ENCODE measurements at places on chromosomes 1 and 21.
A peak's percentile ranks its signal among the peaks of the same experiment; 100 is the strongest.

DNA sequence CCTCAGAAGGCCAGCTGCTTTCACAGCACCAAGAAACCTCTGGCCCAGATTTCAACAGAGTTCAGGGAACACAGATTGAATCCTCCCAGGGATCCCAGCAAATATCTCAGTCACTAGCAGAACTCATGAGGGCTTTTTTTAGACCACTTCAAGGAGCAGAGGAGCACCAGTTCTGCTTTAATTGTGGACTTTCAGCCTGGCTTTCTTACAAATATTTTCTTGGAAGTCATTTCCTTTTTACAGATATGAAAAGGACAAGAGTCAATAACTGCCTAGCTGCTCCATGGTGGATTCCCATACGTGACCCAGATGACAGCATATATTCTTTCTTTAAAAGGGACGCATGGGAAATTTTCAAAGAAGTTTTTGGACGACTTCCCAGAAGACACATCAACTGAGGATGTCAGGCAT is 6.4 kb upstream of the LRRC8B start:
- DNase-seq: peak; percentile 24

DNA sequence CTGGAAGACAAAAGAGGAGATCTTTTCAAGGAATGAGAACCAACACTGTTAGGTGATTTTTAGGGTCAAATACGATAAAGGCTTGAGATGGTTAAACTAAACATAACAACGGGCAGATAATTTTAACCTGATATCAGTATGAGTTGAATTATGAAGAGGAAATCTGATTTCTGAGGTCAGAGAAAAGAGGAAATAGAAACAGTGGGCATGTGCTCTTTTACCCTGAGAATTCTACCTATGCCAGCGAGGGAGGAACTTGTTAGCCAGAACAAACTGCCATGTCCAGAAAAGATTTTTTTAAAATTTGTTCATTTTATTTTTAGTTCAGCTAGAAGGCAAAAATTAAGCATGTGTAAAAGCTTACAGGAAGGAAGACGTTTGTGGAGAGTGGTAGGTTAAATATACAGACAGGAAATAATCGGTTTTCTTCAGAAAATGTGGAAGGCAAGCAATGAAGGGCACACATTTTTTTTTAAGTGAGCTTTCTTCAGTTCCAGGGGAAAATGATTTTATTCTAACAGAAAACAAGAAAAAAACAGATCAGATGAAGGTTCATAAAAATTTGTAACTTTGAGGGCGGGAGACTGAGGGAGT is 1745.3 kb downstream of the MRPL39 start:
- no peak for DNase-seq

- no peak for DNase-seq
Observed at GRCh38 chr1:64488862-64489261, 18.9 kb downstream of the CACHD1 start.

GRCh38 chr1:215731699-215732098 is 164.6 kb downstream of the KCTD3 start:
- no peak for DNase-seq

GRCh38 chr1:243477731-243478290 is 222.0 kb downstream of the SDCCAG8 start:
- DNase-seq: no peak

DNA sequence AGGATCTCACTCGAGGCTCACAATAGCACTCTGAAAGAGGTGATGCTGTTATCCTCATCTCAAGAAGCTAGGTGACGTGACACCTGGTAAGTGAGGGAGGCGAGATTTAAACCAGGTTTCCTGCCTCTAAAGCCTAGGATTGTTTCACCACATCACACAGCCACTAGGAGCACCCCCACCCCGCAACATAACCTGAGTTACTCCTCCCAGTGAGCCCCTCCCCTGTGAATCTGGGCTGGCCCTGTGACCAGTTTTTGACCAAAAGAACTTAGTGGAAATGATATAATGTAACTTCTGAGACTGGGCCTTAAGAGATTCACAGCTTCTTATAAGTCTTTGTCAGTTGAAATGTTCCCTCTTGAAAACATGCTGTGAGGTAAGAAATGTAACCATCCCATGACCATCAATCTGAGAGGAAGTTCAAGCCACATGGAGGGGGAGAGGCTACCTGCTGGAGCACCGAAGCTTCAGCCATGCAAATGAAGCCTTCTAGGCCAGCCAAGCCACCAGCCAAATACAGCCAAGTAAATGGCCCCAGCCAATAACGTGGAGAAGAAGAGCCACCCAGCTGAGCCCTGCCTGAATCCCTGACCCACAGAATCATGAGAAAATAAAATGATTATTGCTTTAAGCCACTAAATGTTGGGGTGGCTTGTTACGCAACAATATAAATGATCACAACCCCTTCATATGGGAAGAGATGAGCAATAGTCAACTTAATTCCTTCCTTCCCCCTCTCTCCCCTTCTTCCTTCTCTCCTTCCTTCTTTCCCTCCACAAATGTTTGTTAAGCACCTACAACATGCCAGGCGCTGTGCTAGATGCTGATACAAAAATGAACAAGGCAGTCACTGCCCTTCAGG is 61.0 kb upstream of the FAM20B start:
- no peak for DNase-seq

- DNase-seq: peak; percentile 71
Observed at GRCh38 chr21:26007951-26008498, 162.5 kb downstream of the APP start.

GRCh38 chr21:16154951-16155635 is 425.3 kb downstream of the USP25 start:
- DNase-seq: no peak

DNA sequence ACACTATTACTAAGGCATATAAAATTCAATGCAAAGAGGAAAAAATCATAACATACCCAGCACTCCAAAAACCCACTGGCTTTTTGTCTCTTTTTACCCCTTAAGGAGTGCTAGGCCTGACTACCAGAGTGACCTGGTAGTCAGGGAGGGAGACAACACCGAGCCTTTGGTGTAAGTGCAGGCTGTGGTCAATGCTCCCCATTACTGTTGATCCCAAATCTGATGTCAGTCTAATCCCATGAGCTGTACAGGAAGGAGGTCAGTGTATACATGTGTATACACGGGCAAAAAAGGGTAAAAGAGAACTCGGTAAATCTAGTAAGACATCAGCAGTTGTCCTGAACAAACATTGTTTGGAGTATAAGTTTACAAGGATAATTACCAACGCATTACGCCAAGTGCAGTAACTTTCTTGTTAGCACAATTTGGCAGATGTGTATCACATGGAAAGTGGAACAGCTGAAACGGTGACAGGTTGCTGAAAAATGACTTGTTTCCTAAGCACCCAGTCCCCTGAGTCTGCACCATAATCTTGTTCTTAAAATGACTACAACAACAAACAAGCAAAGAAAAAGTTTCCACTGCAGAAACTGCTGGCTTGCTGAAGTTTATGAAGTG is 217.9 kb downstream of the KCNH1 start:
- peak; percentile 37 for DNase-seq

DNA sequence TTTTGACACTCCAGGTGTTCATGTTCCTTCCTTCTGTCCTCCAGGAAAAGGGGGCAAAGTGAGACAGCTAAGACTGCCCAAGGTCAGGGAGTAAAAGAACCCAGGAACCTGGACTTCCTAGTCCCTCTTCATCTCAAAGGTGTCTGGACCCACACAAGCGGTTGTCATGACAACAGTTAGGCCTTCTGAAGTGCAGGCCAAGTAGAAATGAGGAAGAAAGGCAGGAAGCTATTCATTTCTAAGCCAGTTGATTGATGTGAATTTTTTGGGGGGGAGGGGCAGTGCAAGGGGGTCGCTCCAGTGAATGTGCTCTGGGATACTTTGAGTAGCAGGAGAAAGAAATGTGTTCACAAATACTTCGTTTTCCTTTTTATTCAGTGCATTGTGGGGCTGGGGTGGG is 114.3 kb downstream of the NAV1 start:
- DNase-seq: no peak

DNA sequence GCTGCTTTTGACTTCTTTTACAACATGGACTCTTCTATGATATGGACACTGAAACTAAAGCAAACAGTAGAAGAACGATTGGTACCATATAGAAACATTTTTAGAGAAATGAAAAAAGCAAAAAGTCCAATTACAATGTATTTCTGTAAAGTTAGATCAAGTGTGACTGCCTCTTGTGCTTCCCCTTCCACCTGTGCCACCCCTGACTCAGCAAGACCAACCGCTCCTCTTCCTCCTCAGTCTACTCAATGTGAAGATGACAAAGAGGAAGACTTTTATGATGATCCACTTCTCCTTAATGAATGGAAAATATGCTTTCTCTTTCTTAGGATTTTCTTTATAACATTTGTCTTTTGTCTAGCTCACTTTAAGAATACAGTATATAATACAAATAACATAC is 66.9 kb downstream of the PHTF1 start:
- DNase-seq: no peak

- no peak for DNase-seq
Observed at GRCh38 chr1:110426854-110427253, 19.4 kb upstream of the LAMTOR5 start.

GRCh38 chr1:111148376-111148881 is 8.4 kb downstream of the CEPT1 start:
- DNase-seq: no peak

- DNase-seq: no peak
Observed at GRCh38 chr1:194208674-194209073, 1022.3 kb upstream of the B3GALT2 start.

GRCh38 chr1:186435336-186435735 is 25.6 kb downstream of the PDC start:
- DNase-seq: peak; percentile 12

DNA sequence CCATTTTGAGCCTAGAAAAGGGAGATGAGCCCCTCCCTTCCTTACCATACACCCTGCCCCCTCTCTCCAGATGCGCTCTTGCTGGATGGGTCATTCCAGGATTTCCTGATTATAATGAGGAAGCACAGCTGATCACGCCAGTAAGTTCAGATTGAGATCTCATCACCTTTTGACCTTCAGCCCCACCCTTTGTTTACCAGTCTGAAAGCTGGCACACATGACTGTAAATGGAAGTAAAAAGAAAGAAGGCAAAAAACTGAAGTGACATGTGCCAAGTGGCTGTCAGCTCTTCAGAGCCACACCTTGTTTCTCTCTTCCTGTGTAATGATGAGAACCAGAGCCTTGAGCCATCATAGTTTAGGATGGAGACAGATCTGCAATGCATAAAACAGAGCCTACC is 27.9 kb downstream of the S1PR1 start:
- no peak for DNase-seq

- peak; percentile 36 for DNase-seq
Observed at GRCh38 chr1:204400882-204401510, 10.6 kb downstream of the PPP1R15B start.

DNA sequence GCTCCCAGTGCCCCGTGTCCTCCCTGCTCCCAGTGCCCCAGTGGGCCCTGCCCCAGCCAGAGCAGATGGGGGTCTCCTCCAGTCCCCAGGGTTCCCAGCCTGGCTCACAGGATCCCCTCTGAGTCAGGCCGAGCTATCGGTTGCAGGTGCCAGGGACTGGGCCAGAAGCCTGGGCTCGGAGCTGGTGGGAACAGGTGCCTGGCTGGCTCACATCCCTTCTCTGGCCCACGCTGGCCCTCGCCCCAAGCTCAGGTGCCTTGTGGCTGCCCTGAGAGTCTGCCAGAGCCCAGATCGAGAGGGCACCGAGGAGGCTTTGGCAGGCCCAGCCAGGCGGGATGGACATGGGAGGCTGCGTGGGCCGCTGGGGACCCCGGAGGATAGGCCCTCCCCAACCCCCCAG is 18.9 kb downstream of the PLCH2 start:
- no peak for DNase-seq

- DNase-seq: peak; percentile 29
Observed at GRCh38 chr1:14896381-14897079, 257.0 kb upstream of the TMEM51 start.

DNA sequence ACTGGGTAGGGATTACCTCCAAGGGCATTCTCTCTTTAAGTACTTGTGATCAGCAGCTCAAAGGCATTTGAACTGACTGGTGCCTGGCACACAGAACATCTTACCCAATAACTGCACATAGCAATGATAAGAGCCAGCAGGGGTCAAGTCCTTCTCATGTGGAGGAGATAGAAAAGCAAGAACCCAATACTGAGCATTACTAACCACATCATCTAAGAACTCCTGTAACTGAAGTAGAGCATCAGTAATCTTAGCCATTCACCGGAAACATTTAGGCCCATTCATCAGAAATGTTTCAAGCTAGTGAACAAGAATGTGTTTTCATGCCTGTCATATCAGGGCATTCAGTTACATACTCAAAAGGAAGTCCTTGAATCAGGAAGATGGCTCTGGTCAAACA is 33.6 kb upstream of the THEM4 start:
- DNase-seq: peak; percentile 38

- peak; percentile 16 for DNase-seq
Observed at GRCh38 chr1:110348771-110349170, 9.6 kb downstream of the RBM15 start.

DNA sequence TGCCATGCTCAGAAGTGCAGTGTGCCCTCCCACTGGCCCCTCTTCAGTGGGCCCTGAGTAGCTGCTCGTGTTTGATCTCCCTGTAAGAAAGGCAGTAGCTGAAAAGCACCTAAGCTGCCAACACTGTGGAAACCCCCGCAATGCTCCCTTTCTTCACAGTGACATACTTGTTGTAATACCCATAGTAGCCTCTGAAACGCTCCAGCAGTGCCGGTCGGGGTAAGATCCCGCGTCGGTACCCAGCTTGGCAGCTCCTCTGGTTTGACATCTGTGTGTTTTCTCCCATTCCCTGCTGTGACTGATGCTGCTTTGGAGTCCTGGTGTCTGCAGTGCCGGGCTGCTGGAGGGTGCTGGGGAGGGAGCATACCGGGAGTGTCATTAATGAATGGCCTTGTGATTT is 3.6 kb downstream of the CHAF1B start:
- peak; percentile 46 for DNase-seq

- no peak for DNase-seq
Observed at GRCh38 chr1:224064150-224064549, 49.8 kb upstream of the FBXO28 start.

DNA sequence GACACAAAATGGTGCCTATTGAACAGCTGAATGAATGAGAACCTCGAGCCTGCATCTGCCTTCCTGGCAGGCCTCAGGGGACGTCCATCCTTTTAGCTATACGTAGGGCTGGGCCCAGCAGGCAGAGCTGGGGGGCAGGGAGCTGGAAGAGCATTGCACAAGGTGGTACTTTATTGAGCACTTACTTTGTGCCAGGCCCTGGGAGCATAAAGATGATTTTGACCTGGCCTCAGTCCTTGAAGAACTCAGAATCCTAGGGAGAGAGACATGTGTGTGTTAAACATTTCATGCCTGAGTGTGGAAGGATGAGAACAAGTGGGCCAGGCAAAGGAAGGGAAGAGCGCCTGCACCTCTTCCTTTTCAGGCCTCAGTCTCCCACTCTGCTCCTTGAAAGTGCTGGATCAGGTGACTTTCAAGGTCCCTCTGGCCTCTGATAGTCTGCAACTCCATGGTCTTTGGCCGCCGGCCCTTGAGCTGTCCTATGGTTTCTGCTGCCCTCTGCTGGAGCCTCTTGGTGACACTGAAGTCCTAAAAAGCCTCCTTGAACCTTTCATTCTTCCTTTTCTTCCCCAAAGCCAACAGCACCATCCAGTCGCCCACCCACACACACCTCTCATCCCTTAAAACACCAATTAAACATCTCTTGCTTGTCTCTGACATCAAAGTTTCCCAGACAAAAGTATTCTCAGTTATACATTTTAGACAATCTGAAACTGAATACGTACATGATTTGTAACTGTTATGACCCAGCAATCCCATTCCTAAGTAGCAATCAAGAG is 3.5 kb upstream of the PEAR1 start:
- DNase-seq: peak; percentile 80

GRCh38 chr1:229913489-229913888 is 153.5 kb upstream of the GALNT2 start:
- DNase-seq: no peak
